Neural crest cell (in vitro differentiated cells): ENCODE measurements at places on chromosomes 2 and 18. TPM values are rescaled to one million over a fixed set of nuclear protein-coding genes. Genes with fewer than 3 reads are reported as not detected.

GRCh38 chr2:221200184-221200839 lies 371.8 kb downstream of the EPHA4 start:
- peaks cover 22% of the 10 kb centered on the region for H3K4me1 ChIP-seq
- H3K27ac ChIP-seq = peak overlapping the region; percentile 31
- no peaks in the 10 kb centered on the region for H3K27me3 ChIP-seq
- H3K4me3 ChIP-seq = no peak overlapping the region
- no peaks in the 10 kb centered on the region for H3K36me3 ChIP-seq
- no peak for DNase-seq

DNA sequence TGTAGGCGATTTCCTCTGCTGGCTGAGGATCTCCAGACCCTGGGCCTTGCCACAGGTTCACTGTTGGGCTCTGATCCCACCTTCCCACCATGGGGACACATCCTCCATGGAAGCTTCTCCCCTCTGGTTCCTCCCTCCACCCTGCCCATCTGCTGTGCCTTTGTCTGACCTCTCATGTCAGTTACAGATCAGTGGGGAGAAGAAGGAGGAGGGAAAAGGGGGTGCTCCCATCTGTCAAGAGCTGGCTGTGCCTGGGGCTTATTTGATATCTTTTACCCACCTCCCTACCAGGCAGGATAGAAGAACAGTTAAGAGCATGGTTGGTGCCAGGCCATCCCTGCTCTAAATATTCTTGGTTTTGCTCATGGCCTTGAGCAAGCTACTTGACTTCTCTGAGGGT lies 12.3 kb upstream of the DNAJB2 start:
- H3K4me1 ChIP-seq = no peaks in the 10 kb centered on the region
- H3K27me3 ChIP-seq = peaks cover 68% of the 10 kb centered on the region
- H3K36me3 ChIP-seq = no peaks in the 10 kb centered on the region
- no peak overlapping the region for H3K4me3 ChIP-seq
- no peak overlapping the region for H3K27ac ChIP-seq

DNA sequence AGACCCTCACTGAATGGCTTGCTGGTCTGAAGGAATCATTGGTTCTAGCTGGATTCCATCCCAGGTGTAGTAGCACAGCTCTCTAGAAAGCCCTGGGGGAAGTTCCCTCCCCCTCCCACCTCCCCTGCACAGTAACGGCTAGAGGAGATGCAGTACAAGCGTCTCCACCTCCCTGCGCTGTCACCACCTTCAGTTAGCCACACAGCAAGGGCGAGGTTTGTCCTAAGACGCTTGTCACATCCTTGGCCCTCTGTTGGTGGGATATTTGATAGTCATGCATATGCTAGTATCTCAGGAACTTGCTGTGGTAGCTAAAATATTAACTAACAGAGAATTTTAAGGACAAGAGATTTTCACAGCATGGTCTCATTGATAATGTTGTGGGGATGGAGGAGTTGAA lies 19.4 kb downstream of the TRAPPC12 start:
- H3K27me3 ChIP-seq = no peaks in the 10 kb centered on the region
- no peak overlapping the region for H3K4me3 ChIP-seq
- peaks cover 15% of the 10 kb centered on the region for H3K4me1 ChIP-seq

The FAM124B gene
- total RNA-seq = not detected in 2 replicates

GRCh38 chr2:235493775-235494715 lies at the start of gene AGAP1:
AGAP1 (plus strand) TSS chr2:235494043.
- DNase-seq = peak; percentile 84
- no peaks in the 10 kb centered on the region for H3K36me3 ChIP-seq
- H3K27me3 ChIP-seq = no peaks in the 10 kb centered on the region
- H3K4me3 ChIP-seq = peak within 1 kb of the TSS; percentile 96
